Activated naive CD8-positive, alpha-beta T cell treated with anti-CD3 and anti-CD28 coated beads for 36 hours (primary cell): ENCODE measurements at places on chromosomes 2 and 18. TPM values are rescaled to one million over a fixed set of nuclear protein-coding genes. Genes with fewer than 3 reads are reported as not detected.

Gene CREG2
- not detected for total RNA-seq

Gene TNFRSF11A
- 2.4 TPM for total RNA-seq

- peak; percentile 4 for DNase-seq
- H3K36me3 ChIP-seq = peaks cover 6% of the 10 kb centered on the region
- peaks cover 52% of the 10 kb centered on the region for H3K27me3 ChIP-seq
- peak overlapping the region; percentile 25 for H3K4me3 ChIP-seq
Measured at GRCh38 chr18:28177828-28178635, 1.1 kb upstream of the CDH2 start.

GRCh38 chr2:85791704-85792565 is 38.1 kb downstream of the ATOH8 start:
- no peaks in the 10 kb centered on the region for H3K4me1 ChIP-seq
- DNase-seq = no peak
- H3K36me3 ChIP-seq = no peaks in the 10 kb centered on the region
